ENCODE measurements at places on chromosomes 16 and 17.

DNA sequence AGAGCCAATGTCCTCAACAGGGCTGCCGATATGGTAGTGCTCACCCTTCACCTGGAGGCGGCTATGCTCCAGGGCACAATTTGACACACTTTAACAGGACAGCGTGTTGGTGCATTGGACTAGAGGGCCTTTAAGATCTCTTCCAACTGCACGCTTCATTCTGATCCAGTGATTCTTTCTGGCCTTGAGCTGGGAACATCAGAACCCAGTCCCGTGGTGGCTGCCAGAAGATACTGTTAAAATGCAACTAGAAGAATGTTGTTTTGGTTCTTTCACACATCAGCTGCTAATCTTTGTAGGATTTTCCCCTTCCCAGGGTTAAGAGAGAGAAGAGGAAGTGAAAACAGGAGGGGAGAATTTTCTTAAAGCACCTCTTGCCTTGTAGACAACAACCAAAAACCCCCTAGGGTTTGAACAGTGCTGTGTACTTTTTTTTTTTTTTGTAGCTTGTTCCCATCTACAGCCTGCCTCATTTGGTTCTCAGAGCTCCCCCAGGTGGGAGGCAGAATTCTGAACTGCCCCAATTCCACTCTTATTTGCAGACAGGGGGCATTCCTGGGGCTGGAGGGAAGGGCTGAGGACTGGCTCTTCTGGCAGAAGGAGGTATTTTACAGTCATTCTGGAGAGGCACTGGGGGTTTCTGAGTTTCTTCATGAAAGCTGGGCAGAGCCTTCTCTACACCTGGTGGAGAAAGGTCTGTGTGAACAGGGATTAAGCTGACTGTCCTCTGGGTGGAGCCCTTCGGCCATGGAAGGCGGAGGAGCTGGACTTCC, 32.4 kb downstream of the SMARCE1 start:
- peak; percentile 18 for DNase-seq

DNA sequence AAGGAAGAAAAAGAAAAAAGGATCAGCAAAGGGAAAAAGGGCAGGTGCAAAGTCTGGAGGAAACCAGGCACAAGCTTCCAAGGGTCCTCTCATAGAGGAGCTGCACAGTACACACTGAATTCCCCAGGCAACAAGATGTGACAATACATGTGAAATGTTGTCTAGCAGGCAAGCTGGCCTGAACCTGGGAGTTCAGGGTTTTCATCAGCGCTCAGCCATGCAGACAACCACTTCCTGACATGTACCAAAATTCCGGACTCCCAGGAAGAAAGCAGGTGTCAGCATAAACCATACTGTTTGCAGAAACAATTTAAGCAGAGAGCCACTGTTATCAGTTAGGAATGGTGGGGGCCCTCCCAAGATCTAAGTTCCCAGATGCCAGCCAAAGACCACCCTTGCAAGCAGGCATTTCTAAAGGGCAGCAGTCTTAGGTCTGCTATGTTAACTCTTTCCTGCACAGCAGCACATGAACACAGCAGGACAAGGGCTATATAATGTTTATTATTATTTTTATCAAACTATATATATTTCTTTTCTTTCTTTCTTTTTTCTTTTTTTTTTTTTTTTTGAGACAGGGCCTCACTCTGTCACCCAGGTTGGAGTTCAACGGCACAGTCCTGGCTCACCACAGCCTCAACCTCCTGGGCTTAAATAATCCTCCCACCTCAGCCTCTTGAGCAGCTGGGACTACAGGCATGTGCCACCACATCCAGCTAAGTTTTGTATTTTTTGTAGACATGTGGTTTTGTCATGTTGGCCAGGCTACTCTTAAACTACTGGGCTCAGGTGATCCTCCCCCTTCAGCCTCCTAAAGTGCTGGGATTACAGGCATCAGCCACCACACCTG, 10.1 kb downstream of the TK2 start:
- DNase-seq, result peak; percentile 94

DNA sequence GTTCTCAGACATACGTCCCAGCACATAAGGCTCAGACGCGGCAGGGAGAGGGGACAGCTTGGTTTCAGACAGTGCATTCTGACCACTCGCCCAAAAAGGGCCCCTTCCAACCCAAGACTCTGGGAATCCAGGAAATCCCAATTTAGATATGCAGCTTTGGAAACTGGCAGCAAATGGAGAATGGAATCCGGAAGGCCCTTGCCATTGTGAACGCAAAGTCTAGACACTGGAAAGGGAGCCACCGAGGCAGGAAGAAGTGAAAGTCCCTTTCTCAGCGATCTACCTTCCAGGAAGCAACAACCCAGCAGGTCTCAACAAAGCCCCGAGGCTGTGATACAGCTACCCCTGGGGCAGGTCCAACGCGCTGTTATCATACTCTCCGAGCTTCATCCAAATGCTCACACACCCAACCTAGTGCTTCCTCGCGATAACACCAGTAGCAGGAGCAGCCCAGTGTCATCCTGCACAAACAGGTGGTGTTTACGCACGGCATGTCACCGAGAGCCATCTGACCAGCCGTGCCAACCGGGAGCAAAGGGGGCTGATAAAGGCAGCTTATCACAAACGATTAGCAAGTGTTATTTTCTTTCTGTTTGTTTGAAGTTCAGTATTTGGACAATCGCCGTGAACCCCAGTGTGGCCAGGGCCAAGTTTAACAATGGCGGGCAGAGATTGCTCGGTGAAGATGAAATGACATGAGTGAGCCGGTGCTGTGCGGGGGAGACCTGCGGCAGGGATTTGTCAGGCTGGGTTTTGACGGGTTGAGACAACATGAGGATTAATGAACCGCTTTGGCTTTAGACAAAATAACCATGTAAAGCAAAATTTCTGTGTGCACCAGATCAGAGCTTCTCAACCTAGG, 240.6 kb downstream of the FOXL1 start:
- DNase-seq, result no peak

- DNase-seq, result no peak
Measured at GRCh38 chr17:43698678-43699437, 37.1 kb upstream of the MEOX1 start.

DNA sequence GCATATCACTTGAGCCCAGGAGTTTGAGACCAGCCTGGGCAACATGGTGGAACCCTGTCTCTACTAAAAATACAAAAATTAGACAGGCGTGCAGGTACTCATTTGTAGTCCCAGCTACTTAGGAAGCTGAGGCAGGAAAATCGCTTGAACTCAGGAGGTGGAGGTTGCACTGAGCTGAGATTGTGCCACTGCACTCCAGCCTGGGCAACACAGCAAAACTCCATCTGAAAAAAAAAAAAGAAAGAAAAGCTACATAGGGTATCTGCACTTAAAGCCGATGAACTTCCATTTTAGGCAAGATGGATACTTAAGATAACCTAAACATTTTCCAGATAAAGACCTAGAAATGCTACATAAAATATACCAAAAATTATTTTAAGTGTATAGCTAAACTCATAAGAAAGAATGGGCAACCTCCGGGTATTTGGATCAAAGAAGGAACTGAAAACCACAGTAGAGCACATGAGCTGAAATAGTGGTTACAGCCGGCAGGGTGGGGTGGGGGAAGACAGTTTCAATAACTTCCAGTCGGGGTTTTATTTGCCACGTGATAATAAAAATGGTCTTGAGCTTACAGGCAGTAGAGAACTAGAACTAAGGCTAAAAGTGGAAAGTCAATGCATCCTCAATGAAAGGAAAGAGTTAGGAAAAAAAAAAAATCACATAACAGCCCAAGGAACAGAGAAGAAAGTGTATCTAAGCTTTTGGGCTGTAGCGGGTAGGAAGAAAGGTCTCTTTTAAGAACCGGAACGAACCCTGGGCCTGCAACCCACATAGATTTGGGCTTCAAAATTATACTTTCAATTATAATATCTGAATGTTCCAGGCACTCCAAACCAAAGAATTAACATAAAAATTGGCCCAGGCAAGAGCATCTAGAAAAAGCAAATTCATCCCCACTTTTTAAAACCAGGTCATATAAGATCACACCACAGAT, 53.1 kb downstream of the CFDP1 start:
- DNase-seq, result no peak

DNA sequence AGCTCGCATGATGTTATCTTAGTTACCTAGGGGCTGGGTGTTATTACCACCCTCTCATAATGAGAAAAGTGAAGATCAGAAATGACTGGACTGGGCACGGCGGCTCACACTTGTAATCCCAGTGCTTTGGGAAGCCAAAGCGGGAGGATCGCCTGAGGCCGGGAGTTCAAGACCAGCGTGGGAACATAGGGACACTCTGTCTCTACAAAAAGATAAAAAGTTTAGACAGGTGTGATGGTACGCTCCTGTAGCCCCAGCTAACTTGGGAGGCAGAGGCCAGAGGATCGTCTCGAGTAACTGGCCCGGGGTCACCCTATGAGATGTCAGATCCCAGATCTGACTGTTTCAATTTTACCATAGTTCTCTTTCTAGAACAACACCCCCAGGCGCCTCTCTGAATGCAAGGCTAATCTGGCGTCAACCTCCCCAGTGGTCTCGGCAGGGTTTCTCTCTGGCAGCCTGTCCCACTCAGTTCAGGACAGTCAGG, 1.9 kb upstream of the CCDC102A start:
- DNase-seq, result no peak

- DNase-seq, result no peak
Measured at GRCh38 chr17:43393944-43394482, 4.8 kb upstream of the ARL4D start.

GRCh38 chr16:945271-946047, 25.3 kb downstream of the LMF1 start:
- DNase-seq, result no peak

DNA sequence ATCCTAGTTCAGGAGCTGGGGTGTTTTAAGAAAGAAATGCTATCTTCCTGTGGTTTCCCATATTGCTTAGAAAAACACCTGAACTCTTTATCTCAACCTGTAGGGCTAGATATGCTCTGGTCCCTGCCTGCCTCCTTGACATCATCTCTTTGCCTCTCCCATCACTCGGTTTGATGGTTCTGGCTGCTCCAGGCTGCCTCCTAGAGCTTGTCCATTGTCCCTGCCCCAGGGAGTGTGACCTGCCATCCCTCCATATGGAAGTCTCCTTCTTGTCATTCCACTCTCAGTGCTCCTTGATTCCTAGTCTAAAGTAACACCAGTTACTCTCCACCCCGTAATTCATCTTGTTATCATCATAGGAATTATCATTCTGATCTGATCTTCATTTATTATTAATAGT, 369.0 kb upstream of the EEF2KMT start:
- DNase-seq, result no peak

DNA sequence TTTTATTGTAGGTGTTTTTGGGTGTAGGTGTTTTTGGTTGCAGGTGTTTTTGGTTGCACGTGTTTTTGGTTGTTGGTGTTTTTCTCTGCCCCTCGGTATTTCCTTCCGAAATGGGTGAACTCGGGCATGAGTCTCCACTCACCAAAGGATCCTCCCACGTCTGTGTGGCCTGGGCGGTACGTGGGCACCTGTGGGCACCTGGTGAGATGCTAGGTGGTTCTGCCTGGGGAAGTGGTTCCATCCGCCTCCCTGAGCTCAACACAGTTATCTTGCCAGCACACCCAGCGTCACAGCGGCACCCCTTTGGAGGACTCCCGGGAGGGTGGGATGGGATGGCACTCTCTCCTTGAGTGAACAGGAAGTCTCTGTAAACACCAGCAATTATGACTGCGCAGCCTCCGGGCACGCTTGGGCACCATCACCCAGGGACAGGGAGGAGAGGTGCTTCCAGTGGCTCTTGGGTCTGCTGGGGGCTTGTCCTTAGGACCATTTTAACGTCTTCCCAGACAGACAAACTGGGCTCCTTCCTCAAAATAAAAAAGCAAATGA, 29.8 kb downstream of the COX4I1 start:
- no peak for DNase-seq

DNA sequence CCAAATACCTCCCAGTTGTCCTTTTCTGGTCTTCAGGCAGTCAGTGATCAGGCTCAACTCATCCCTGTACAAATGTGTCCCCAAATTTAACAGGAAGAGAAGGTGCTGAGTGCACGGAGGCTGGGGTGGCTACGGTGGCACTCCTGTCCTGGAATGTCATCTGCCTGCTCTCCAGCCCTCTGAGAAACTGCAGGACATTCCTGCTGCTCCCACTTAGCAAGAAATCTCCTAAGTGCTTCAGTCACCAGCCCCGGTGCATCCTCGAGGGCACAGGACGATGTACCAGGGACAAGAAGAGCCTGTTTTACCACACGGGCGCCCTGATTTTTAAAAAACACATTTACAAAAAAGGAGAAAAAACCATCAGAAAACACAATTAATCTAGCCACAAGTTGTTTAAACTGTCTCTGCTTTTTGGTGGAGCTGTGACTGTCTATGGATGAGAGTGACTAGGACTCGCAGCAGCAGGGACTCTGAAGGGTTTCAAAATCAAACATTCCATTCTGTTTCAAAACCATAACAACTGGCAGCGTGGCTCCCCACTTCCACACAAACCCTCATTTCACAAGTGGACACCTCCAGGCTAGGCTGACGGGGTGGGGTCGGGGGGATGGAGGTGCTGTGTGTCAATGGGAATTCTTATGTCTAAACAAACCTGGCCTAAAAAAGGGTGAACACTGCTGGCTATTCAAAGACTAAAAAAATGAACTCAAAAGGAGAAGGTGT, 65.3 kb upstream of the CNEP1R1 start:
- no peak for DNase-seq

DNA sequence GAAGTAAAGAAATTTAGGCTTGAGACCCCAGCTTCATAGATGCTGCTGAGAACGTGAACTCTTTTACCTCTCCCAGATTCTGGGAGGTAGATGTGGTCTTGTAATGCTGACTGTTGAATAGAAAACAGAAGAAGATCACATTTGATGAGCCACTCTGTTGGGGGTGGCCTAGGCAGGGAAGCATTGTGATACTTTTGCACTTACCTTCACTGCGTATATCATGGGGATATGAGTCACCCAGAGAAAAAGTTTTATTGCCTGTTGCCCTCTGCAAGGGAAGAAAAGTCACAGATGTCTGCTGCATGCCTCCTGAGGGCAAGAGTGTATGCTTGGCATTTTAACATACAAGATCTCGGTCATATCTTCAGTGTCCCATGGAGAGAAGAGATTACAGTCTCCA, 365.4 kb downstream of the SNX29 start:
- DNase-seq, result no peak

Data from kidney epithelial cell (primary cell).